ENCODE measurements at places on chromosomes 3 and 15.

GRCh38 chr15:60821462-60822061 lies 342.6 kb upstream of the ICE2 start:
- DNase-seq: no peak

DNA sequence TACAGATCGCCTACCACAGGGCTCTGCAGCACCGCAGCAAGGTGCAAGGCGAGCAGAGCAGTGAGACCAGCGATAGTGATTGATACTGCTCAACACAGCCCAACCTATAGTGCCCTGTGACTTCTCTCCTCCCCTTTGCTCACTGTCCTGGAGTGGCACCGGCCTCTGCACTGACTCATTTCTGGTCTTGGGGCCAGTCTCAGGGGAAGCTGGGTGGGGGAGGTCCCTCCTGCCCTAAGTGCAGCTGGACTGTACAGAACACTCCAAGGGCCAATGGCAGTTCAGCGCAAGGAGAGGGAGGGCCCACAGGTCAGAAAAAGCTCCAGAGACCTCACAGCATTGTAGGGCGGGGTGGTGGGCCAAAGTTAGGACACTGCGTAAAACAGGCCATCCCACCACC lies 2.5 kb upstream of the OGG1 start:
- no peak for DNase-seq

DNA sequence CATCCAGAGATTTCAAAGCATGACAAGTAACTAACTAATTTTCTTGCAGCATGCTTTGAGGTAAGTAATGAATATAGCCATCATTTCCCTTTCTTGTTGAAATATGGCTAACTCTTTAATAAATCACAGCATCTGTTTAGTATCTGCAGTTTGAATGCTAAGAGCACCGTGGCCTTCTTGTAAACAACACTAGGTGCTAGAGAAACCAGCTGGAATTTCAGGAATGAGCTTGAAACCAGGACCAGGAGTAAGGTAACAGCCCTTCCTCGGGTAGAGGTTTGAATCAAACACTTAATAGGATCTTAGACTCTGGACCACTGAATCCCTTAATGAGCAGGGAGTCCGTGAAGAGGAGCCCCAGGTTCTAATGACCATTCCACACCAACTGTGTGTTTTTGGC lies 13.6 kb downstream of the CALML4 start:
- no peak for DNase-seq

DNA sequence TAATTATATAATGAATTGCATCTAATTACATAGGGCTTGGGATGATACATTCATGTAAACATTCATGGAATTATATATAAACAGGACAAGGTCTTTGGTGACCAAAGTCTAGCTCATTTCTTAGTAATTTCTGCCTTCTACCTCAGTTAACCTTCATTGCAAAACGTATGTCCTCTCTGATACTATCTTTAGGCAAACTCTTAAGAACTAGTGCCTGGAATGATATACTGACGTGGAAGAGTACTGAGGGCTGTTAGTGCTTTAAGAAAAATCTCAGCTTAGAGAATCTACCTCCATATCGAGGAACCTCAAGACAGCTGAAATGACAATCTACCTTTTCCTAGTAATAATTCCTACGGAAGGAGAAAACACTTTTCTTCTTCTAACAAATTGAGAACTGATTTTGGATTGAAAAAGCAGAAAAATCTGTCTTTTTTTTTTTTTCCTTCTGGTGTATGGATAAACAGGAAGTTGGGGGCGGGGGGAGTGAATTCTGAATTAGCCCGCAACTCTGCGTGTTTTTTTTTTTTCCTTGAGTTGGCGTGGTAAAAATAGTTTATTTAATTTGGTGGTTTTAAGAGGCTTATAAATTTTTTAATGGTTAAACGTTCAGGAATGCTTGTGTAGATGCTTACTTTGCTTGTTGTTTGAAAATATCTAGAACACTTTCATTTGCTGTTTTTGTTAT lies 43.2 kb downstream of the RARB start:
- no peak for DNase-seq

GRCh38 chr3:116040152-116040551 lies 405.1 kb downstream of the LSAMP start:
- no peak for DNase-seq

- no peak for DNase-seq
Observed at GRCh38 chr3:39707314-39707909, 102.0 kb upstream of the MYRIP start.

- DNase-seq: no peak
Observed at GRCh38 chr3:138344754-138345153, 3.6 kb upstream of the MRAS start.

GRCh38 chr3:89375451-89375850 lies 268.0 kb downstream of the EPHA3 start:
- no peak for DNase-seq

GRCh38 chr3:1007866-1008265 lies 85.0 kb upstream of the CNTN6 start:
- no peak for DNase-seq

DNA sequence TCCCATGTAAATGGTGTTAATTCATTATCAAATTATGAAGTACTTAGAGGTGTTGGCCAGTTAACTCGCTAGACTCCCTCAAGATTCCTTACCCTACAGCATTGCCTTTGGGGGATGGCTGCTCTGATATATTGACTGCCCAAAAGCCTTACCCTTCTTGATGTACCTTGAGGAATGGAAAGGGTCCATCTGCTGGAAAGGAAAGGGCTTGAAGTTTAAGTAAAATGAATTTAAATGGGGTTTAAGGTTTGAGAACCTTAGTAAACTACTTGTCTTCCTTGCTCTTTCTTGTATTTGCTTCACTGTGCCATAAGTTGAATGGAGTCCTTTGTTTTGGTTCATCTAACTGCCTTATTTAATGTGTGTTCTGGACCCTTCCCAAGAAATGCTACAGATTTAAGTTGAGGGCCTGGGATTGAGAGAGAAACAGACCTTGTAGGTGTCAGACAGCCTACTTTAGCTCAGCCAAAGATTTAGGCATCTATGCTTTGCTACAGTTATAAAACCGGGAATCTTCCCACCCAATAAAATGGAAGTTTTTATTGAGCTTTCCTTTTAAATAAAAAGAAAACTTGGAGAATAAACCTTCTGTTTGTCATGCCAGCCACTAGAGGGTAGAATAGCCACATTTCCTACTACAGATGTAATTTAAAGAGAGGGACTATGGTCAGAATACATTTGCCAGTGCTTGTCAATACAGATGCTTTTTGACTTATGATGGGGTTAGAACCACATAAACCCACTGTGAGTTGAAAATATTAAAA lies 25.3 kb downstream of the CMSS1 start:
- no peak for DNase-seq

- DNase-seq: no peak
Observed at GRCh38 chr3:139617672-139618268, 60.0 kb downstream of the NMNAT3 start.

GRCh38 chr15:51775967-51776816 lies 24.8 kb downstream of the TMOD2 start:
- no peak for DNase-seq

DNA sequence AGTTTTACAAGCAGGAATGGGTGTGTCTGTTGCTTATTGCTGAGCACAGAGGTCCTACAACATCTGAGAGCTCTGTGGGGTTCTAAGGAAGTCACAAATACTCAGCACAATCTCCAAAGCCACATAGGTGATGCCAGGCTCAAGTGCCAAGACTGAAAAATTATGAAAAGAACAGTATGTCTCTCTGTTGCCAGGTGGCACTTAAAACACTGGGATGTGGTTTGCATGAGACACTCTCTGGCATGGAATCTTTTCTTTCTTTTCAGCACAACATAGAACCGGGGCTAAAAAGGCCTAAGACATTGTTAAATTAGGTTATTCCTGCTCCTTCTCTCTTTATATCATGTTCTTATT lies 127.3 kb upstream of the PRICKLE2 start:
- DNase-seq: no peak

- no peak for DNase-seq
Observed at GRCh38 chr15:45892182-45892581, 257.4 kb downstream of the SQOR start.

- DNase-seq: no peak
Observed at GRCh38 chr3:112127522-112128494, 5.2 kb downstream of the GCSAM start.

DNA sequence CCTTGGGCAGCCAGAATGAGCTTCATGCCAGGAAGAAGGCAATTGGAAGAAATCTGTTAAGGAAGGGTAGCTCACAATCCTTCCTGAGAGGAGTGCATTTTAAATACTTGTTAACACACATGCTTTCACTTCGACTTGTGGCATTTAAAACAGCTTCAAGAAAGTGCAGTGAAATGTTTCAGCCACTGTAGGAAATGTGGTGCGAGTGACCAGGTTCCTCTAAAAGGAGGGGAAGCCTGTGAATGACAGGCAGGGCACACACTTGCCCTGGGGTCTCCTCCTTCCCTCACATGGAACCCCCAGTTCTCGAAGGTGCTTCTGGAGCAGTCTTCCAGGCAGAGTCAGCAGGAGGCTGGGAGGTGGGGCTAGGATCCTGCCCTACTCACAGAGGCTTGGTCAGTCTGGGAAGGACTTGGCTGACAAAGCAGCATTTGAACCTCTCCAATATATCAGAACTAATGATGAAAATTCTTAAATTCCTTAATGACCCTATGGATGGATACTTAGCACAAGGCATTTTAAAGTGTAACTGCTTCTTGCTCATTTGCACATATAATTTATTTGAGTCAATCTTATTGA lies 358.6 kb downstream of the CHST2 start:
- DNase-seq: no peak

GRCh38 chr3:151209654-151210053 lies 6.6 kb upstream of the GPR171 start:
- DNase-seq: no peak

- no peak for DNase-seq
Observed at GRCh38 chr3:147426931-147427330, 17.8 kb downstream of the ZIC1 start.

- peak; percentile 88 for DNase-seq
Observed at GRCh38 chr3:125165189-125165947, 47.2 kb downstream of the SLC12A8 start.

GRCh38 chr15:54131410-54131809 lies 153.2 kb downstream of the UNC13C start:
- DNase-seq: no peak

- DNase-seq: no peak
Observed at GRCh38 chr15:50544368-50544767, 2.1 kb downstream of the USP50 start.

DNA sequence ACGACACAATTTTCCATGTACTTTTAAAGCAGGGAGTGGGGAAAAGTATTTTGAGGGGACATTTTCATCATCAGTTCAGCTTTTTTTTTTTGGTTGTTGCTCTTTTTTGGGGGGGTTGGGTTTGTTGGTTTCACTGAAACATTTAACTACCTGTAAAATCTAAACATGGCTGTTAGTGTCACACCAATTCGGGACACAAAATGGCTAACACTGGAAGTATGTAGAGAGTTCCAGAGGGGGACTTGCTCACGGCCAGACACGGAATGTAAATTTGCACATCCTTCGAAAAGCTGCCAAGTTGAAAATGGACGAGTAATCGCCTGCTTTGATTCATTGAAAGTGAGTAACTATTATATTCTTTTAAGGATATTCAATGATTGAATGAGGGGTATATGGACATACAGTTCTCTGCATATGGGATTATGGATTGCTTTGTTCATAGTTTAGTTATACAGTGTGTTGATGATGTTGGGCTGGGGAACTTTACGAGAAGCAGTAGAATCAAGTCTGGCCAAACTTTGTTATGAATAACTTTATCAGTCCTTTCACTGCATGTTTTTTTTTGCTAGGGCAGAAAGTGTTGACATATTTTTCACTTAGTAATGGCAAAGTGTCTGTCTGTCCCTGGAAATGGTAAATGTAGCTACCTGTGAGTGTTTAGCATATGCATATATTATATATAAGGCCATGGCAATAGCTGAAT lies 31.5 kb downstream of the MBNL1 start:
- DNase-seq: no peak

DNA sequence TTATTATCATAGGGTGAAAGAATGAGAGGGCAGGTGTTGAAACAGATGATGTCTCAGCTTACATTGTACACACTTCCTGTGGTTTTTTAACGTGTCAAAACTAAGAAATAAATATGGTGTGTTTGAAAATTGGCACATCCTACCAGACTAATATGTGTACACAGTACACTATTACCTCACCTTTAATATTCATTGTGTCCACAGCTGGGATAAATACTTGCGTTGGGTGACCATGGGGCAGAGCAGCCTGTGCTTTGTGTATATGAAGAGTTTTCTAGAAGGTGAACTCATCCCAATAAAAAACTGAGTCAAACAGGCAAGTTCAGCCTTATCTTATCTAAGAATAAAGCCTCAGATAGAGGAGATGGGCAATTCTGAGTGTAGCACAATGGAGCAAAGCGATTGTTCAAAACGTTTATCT lies 17.3 kb downstream of the SUCNR1 start:
- DNase-seq: no peak

- DNase-seq: no peak
Observed at GRCh38 chr15:50135031-50135551, 16.1 kb upstream of the ATP8B4 start.

DNA sequence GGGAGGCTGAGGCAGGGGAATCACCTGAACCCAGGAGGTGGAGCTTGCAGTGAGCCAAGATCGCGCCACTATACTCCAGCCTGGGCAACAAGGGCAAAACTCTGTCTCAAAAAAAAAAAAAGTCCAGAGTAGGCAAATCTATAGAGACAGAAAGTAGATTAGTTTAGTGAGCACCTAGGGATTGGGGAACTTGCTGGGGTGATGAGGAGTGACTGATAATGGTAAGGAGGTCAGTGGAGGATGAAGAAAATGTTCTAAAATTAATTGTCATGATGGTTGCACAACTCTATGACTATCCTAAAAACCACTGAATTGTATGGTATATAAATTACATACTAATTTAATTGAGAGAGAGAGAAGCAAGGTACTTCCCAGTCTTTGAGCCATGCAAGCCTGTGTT lies 27.8 kb upstream of the LYZL4 start:
- no peak for DNase-seq

GRCh38 chr15:89377842-89378295 lies 43.2 kb upstream of the POLG start:
- DNase-seq: no peak

GRCh38 chr3:151227266-151227806 lies 24.3 kb upstream of the GPR171 start:
- no peak for DNase-seq

DNA sequence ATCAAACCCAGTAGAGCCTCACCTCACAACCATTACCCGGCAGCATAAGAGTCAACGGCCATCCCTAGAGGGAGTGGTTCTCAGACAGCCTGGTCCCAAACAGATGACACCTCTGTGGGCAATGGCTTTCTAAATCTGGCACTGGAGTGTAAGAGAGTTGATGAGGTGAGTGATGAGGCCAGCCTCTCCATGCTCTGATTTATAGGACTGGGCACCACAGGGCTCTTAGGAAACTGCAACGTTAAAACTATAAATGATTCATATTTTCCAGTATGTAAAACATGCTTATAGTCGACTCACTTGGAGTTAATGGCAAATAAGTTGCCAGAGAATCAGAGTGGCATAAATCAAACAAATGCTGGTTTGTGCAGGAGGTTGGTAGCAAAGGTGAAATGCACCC lies 187.7 kb downstream of the GREM1 start:
- no peak for DNase-seq

- DNase-seq: no peak
Observed at GRCh38 chr3:113498221-113499005, 16.5 kb downstream of the SPICE1 start.

- no peak for DNase-seq
Observed at GRCh38 chr3:111519178-111519855, 22.7 kb upstream of the CD96 start.
